HCEC 1CT (cell line): ENCODE measurements at places on chromosomes 3 and 15.

DNA sequence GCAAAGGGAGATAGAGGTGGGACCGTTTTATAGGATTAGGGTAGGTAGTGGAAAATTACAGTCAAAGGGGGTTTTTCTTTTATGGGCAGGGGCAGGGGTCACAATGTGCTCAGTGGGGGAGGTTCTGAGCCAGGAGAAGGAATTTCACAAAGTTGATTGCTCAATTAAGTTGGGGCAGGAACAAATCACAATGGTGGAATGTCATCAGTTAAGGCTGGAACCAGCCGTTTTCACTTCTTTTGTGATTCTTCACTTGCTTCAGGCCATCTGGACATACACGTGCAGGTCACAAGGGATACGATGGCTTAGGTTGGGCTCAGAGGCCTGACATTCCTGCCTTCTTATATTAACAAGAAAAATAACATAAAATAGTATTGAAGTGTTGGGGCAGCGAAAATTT, 453.8 kb downstream of the VGLL3 start:
- no peak for DNase-seq

DNA sequence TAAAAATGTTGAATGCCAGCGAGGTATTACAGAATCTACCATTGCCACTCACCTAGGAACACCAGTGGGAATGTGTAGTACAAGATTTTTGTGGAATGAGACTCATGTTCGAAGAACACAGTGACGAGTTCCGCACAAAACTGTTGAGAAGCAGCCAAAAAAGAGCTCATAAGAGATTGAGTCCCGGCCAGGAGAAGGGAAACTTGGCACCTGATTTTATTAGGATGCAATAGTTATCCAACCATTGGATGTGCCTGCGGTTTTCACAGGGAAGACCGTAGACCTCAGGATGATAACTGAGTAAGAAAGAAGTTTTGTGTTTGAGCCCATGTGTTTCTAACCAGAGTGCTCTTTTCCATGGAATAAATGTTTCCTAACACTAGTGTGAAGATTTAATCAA, 88.9 kb downstream of the PTPRG start:
- DNase-seq, result peak; percentile 26

DNA sequence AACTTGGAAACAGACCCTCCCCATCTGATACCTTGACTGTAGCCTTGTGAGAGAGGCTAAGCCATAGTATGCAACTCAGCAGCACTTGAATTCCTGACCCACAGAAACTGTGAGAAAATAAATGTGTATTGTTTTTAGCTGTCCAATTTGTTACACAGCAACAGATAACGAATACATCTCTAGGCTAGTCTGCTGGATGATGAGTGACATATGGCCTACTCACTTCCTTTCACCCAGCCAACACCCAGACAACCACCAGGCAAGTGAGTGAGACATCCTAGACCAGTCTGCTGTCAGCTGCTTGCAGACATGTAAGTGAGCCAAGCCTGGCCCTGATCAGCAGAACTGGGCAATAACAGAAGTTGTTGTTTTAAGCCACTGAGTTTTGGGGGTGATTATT, 19.2 kb upstream of the SMAD6 start:
- peak; percentile 12 for DNase-seq

GRCh38 chr15:87212041-87212440, 1044.5 kb downstream of the NTRK3 start:
- DNase-seq, result no peak

GRCh38 chr3:10950476-10951294, 41.9 kb upstream of the SLC6A1 start:
- DNase-seq, result peak; percentile 65

DNA sequence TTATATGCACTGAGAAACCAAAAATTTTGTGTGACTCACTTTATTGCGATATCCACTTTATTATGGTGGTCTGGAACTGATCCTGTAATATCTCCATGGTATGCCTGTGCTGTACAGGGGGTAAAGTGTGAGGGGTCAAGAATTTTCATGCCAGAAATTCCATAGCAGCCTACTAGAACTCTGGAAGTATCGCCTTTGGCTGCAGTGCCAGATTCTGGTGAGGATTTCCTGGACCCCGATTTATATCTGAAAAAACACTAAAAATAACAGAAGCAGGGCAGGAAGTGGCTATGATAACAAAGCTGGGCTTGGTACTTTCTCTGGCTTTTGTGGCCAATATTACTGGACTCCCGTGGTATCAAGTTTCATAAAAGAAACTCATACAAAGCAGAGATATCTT, 36.4 kb downstream of the CCDC80 start:
- DNase-seq, result peak; percentile 86

- DNase-seq, result peak; percentile 34
Measured at GRCh38 chr3:33954956-33955355, 156.5 kb downstream of the PDCD6IP start.

DNA sequence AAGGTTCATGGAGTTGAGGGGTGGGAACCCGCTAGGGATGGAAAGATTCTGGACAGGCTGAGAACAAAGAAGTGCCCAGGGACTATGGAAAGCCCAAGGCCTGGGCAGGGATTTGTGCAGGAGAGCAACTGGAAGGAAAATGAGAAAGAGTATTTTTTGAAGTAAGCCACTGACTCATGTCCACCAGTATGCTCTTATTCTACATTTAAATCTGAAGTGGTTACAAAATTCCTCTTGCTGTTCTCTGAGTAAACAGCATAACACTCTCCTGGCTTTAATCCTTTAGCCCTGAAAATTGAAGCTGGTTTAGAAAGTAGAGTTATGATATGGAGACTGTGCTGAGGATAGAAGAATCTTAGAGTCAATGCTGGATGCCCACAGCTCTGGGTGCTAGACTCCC, 165.2 kb downstream of the ISL2 start:
- peak; percentile 2 for DNase-seq

DNA sequence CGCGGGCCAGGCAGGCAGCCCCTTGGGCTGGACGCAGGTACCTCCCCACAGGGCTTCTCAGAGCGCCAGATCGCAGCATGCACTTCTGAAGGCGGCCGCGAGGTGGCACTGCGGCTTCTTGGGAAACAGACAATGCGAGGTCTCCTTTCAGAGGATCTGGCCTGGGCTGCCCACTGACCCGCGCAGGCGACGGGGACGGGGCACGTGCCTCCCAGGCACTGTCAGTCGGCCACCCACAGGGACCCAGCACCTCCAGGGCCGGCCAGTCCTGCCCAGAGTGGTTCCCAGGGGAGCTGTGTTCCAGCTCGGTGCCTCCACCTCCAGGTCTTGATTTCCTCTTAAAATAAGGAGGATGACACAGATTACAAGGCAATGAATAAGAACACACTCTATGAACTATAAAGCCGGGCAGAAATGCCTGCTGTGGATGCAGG, 24.4 kb upstream of the TXNRD3 start:
- peak; percentile 27 for DNase-seq

DNA sequence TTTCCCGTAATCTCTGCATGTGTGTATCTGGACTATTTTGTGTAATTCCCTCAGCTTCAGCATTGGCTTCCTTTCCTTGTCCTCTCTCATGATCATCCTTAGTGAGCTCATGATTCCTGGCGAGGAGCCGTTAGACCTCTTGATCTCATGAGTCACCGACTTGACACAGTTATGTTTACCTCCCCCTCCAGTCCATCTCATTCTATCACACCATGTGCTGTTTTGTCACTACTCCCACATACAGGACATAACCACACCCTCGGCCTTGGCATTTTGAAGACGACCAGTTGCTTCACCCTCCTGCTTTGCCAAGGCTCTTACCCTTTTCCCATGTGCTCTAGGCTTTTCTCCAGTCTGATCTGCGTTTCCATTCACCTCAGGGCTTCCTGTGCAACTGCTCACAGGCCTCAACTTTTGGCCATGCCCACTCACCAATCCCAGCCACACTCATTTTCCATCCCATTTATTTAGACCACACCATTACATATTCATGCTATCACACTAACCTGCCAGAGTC, 41.5 kb downstream of the CP start:
- peak; percentile 100 for DNase-seq

DNA sequence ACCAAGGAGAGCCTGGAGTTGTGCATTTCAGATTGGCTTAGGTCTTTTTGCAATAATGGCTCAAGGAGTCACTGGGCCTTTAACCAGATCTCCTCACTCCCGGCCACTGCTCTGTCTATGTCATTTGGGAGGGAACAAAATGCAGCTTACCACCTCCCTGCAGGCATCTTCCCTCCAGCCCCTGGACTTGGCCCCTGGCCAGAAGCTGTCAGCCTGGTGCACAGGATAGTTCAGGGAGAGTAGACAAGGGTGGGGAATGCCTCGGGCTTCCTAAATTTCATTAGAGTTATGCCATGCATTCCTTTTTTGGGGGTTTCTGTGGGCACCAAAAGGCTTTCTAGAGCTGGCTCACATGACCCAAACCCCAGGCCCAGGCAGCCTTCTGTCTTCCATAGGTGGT, 70.2 kb upstream of the HRH1 start:
- DNase-seq, result no peak

- DNase-seq, result no peak
Measured at GRCh38 chr3:71214797-71215196, 368.7 kb downstream of the FOXP1 start.

- no peak for DNase-seq
Measured at GRCh38 chr15:67458331-67459029, 62.5 kb upstream of the C15orf61 start.

DNA sequence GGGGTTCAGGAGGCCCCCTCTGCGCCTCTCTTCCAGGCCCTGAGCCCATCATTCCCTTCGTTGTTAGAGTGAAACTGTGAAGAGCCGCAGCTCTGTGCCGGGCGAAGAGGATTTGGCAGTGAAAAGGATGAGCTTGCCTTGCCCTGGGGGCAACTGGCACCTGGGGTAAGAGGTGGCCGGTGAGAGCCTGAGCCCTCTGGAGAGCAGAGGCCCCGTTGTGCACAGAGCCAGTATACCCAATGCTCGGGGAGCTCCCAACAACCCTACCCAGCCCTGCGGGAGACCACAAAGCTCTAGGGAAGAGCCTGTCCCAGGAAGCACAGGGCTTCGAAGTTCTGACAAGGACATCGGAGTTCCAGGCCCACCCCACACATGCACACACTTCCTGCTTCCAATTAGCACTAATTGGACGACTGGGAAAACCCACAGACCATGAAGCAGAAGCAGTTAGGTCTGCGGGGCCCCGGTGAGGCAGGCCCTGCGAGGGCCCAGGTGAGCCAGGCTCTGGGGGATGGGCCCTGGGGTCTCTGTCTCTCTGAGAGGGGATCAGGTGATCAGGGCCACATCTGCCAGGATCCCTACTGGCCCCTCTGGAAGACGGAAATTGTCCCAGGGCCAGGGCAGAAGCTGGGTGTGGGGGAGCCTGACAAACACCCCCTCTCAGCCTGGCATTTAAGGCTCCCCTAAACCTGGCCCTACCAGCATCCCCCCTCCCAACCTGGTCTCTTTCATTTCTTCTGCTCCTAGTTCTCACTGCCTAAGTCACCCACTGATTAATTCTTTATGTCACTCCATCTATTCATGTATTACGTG, 27.9 kb upstream of the SFMBT1 start:
- DNase-seq, result no peak

DNA sequence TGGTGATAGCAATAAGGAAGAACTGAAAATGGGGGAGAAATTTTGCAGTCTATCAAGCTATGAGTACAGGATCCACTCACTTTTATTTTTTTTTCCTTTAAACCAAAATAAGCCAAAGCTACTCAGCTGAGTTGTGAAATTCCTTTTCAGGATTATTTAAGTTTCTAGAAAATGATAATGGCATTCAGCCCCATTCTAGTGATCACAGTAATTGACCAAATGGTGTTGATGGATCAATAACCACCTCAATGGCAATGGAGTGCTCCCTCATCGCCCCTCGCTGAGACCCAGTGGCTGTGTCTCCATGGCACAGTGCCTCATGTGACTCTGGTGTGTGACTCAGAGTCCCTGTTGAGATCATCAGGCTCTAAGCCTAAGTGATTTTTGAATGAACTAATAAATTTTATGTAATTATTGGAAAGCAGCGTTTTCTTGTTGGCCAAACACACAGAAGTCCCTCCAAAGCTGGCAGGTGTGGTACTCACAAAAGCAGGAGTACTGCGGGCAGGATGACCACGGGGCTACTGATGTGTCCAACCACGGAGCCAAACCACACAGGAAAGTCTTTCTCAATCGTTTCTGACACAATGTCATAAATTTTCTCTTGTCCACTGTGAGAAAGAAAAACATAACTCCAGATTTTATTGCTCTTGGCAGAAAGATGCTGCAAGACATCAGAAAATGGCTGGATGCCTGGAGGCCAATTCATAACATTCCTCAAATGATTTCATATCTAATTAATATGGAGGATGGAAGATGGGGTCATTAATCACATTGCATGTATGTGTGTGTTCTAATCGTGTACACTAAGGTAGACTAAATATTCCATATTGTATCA, 14.4 kb upstream of the STARD5 start:
- peak; percentile 91 for DNase-seq

GRCh38 chr3:14562121-14562890, 22.2 kb upstream of the GRIP2 start:
- DNase-seq, result no peak

DNA sequence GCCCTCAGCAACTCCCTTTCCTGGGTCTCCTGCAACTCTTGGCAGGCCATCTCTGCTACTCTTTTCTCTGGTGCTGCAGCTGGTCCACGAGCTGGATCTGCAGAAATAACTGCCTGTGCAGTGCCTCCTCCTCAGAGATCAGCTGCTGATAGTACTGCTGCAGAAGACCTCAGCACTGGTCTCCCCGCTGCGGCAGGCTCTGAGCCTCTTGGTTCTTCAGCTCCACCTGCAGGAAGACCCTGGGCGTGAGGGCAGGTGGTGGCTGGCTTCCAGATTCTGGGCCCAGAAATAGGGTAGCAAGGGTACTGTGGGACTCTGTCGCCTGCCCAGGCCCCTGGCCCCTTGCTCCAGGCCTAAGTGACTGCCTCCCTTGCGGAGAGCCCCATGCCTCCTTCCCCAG, 79.7 kb upstream of the C2CD4B start:
- no peak for DNase-seq

DNA sequence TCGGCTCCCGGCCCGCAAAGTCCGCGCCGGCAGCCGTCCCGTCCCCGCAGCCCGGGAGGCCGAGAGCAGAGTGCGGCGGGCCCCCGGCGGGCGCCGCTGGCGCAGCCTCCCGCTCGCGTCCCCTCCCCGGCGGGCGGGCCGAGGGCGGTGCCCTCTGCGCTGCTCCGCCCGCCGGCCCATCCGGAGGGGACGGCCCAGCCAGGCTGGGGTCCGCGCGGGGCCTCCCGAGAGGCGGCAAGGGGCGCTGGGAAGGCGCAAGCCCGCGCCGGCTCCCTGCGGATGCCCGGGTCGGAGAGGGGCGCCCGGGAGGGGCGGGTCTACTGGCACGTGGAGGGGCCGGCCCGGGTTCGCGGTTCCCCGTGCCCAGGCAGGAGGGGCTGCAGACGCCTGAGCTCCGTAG, at the start of the genes CLCN2 and POLR2H:
Gene CLCN2, minus strand, starts transcription at position 74 of the 400 bp plus-strand sequence. CDS start 126 bp downstream, outside the sequence.
Gene POLR2H, plus strand, starts transcription at position 179 of the 400 bp plus-strand sequence. CDS start 1,783 bp downstream, outside the sequence.
- peak; percentile 45 for DNase-seq

DNA sequence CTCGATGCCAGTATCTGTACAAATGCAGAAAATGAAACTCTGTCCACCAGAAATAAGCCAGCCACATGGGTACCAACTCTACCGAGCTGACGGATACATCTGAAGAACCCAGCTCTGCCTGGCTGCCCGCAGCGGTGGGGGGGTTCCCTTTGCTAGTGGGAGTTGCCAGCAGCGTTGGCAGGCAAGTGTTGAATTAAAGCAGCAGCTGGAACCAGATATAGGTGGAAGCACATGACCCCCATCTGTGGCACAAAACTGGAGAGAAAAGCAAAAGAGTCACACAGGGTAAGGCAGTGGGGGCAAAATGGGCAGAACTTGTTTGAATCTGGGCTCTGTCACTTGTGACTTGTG, 17.9 kb downstream of the CRYGS start:
- DNase-seq, result no peak
